CD4-positive, alpha-beta T cell treated with Interleukin-6 for 4 hours (primary cell): ENCODE measurements at places on chromosomes 5 and 9.

DNA sequence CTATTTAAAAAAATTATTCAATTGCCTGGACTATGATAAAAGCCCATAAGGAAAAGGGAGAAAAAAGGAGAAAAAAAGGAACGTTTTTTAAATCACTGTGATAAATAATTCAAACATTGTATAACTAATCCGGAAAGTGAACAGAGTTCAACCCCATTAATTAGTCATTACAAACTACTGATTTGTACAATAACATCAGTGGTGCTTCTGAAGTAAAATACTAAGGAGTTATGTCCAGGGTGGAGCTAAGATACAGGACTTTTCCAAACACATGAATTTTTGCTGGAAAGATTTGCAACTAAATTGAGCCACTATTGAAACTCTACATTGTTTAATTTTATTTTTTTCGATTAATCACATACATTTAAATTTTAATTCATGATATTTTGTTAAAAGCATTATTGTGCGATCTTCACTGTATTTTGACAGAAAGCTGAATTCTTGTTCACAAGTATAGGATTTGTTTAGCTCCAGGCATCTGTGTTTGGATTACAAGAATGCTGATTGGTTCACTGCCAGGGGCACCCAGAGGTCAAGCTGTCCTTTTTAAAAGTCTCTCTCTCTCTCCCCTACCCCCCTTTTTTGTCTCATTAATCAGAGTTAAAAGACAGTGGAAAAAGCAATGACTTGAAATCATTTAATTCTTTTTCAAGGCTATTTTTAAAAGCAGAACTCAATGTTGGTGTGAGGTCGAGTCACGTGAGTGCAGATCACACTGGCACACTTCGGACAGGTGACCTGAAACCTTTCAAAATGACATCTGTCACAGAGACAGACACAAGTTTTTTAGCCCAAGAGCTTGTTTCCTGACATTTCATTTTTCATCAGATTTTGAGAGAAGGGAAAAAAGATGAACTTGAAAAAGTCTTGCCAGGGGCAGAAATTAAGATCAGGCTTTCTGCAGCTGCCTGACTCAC is 387.3 kb downstream of the NR2F1-AS1 start:
- no peak for DNase-seq

DNA sequence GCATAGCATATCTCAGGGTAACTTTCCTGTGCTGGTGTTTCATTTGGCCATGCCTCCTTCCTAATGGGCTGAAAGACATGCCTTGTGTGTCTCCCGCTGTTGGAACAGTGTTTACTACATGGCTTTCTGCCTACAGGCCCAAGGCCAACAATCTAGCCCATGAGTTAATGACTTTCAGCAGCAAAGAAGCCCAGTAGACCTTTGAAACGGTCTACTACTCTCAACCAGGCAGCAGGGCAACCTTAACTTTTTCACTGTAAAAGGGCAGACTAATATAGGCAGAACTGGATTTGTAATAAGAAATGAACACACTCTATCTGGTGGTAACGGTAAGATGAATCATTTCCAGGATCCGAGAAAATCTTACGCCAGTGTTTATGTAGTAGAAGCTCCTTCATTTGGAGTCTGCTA is 21.0 kb downstream of the C5orf15 start:
- no peak for DNase-seq

GRCh38 chr5:133367071-133367786 is 245.1 kb downstream of the FSTL4 start:
- no peak for DNase-seq

GRCh38 chr5:168356592-168356991 is 65.1 kb downstream of the WWC1 start:
- DNase-seq, result no peak

- no peak for DNase-seq
Observed at GRCh38 chr9:7320139-7320538, 479.4 kb downstream of the DMAC1 start.
